ENCODE measurements at places on chromosomes 4 and X.

GRCh38 chr4:33200377-33200776 is 2480.2 kb downstream of the PCDH7 start:
- DNase-seq, result no peak

GRCh38 chrX:22278375-22278774 is 5.7 kb downstream of the CBLL2 start:
- DNase-seq, result no peak

DNA sequence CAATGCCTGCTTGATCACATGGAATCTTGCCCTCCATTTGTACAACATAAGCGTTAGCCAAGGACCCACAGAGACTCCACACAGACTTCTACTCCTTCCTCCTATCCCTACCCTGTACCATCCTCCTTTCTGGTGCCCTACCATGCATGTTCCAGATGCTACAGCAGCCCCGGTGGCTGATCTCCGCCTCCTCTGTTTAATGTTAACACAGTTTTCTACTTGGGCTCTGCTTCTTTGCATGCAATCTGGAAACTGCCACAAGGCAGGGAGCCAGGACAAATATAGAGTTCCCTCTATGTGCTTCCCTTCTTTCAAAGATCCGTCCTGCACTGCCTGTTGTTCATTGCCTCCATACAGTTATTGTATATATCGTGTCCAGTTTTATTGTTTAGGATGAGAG is 368.6 kb upstream of the TENM3 start:
- no peak for DNase-seq

- no peak for DNase-seq
Measured at GRCh38 chr4:27662426-27662825, 801.8 kb downstream of the STIM2 start.

GRCh38 chr4:955161-955921 is 18.0 kb downstream of the DGKQ start:
- no peak for DNase-seq

- DNase-seq, result no peak
Measured at GRCh38 chrX:2283111-2283859, 217.5 kb downstream of the DHRSX start.

DNA sequence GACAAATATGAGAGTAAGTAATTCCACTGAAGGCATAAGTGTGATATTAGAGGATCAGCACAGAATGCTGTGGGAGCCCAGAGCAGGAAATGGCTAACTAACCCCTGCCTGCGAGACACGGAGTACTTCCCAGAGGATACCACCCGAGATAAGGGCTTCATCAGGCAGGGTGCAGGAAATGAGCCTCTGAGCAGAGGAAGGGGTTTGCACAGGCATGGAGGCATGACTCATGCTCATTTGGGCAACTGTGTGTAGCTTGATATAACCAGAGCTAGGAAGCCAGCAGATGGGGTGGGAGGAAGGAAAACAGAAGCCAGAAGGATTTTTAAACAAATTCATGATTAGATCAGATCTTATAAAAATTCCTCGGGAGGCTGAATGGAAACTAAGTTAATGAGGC is 70.0 kb upstream of the TSPAN5 start:
- DNase-seq, result no peak

DNA sequence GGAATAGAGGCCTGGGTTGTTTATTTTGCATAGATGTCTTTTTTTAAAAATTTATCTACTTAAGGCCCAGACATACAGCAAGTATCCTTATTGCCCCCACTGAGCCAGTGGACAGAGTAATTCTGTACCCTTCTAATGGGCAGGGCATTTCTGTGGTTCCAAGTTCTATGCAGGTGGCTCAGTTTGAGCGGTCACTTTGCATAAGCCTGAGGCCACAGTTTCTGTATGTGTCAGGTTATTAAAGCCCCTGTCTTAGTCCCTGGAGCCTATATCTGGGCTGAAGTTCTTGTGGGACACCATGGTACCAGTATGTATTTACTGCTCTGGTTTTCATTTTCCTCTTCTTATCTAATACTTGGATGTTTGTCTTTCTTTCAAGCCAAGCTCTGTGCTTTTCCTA is 168.8 kb downstream of the MID1IP1 start:
- DNase-seq, result no peak

- DNase-seq, result no peak
Measured at GRCh38 chrX:40734971-40735324, 394 bp downstream of the MED14 start.

- no peak for DNase-seq
Measured at GRCh38 chr4:158821228-158821971, 52.6 kb downstream of the FNIP2 start.

DNA sequence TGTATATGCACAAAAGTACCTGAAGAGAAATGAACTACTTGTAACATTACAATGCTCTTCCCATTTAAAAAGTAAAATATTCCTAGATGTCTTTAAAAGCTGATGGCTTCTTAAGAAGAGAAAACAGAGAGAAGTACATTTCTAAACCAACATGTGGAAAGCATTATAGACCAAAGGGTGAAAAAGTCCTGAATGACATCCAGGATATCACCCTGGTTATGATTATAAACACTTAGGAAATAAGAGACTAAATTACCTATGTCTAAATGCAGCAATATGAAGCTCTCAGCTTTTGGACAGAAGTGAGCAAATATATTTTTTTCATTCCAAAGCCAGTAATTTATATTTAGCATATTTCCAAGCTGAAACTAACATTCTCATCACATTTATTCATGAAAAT is 21.7 kb upstream of the EGFL6 start:
- no peak for DNase-seq

- DNase-seq, result no peak
Measured at GRCh38 chrX:150032742-150033141, 94.5 kb upstream of the EOLA2 start.

DNA sequence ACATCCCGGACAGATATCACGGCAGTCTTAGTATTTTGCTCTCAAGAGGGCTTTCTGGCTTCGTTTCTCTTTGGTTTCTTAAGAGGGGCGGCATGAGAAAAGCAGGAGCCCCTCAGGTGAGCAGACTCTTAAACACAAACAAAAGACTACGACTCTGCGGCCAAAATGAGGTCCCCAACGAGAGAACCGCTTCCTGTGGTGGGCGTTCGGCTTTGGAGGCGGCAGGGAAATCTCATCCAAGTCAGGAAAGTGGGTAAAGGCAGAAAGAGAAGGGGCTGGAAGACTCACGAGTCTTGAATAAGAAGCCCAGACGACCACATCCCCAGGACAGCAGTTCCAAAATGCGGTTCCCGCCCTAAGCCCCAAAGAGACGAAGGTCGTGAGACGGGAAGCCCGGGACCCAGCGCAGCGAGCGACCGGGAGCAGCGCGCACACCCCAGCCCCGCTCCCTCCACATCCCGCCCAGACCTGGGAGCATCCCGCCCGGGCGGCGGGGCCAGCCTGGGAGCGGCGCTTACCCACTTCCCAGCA is 409 bp downstream of the UGDH start:
- peak; percentile 13 for DNase-seq

- no peak for DNase-seq
Measured at GRCh38 chrX:122626871-122627270, 557.2 kb upstream of the GRIA3 start.

GRCh38 chrX:153560000-153560399 is 38.9 kb downstream of the CCNQ start:
- no peak for DNase-seq

- no peak for DNase-seq
Measured at GRCh38 chr4:6668391-6668790, 25.3 kb upstream of the S100P start.

DNA sequence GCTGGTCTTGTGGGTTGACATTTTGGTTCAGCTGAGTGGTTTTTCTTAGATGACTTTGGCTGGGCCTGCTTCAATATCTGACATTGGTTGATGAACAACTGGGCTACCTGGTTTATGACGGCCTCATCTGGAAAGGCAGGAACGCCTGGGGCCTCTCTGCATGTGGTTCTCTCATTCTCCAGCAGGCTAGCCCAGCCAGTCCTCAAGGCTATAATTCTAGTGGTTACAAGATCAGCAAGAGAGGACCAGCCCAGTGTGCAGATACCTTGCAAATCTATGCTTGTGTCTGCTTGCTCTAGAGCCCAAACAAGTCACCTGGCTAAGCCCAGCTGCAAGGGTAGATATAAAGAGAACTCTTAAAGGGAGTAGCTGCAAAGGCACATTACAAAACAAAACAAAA is 214.2 kb upstream of the PUDP start:
- no peak for DNase-seq

DNA sequence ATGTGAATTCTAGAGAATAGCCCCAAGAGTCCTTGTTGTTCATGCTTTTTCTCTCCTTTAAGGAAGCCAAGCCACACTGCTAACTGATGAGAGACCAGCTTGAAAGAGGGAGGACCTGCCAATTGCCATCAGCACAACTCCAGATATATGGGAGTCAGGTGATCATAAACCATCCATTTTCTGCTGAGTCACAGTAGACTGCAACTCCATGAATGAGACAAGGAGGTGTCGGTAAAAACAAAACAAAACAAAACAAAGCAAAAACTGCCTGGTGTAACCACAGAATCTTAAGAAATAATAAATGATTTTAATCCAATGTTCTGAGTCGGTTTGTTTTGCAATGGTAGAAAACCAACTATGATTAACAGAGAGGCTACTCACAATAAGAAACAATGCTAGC is 837.3 kb downstream of the PCDH7 start:
- DNase-seq, result no peak

DNA sequence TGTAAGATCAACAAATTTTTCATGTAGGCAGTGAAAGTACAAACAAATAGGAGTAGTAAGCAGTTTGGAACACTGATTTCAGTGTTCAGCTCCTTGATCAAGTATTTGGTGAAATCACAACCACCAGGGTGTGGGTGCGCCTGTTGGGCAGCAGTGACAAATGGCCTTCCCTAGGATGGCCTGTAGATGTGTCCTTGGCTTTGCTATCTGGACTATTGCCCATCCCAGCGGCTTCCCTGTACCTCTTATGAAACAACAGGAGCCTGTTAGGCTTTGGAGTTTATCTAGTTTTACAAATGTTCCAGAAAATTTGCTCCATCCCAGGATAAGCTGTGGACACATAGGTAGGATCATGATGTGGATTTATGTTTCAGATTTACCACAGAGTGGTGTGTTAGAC is 216.8 kb upstream of the FAT1 start:
- no peak for DNase-seq

GRCh38 chr4:90403781-90404180 is 276.6 kb downstream of the CCSER1 start:
- no peak for DNase-seq

GRCh38 chr4:81165861-81166430 is 49.1 kb downstream of the PRKG2 start:
- no peak for DNase-seq

- DNase-seq, result peak; percentile 17
Measured at GRCh38 chrX:152926279-152926678, 28.4 kb downstream of the ZNF185 start.

DNA sequence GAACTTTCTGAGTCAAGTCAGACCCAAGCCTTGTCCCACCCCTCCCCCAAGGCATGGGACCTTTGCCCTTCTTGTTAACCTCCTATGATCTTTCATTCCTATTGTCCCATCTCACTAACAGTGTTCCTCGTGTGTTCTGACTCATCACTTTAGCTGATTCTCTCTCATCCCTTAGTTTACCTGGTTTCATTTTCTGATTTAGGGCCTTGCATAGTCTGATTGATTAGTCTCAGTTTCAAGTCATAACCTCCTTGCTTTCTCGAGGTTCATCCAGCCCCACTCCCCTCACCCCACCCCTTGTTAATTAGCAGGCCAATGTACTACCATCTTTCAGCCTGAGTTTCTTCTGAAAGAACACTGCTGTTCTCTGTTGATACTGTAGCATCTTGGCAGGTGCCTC is 517.4 kb downstream of the RPA4 start:
- DNase-seq, result no peak

Data from activated gamma-delta T cell treated with anti-CD3 and anti-CD28 coated beads, Interleukin-2, amount 50 U/mL, for 16 hours (primary cell).